Stimulated activated CD8-positive, alpha-beta memory T cell treated with anti-CD3 and anti-CD28 coated beads, Interleukin-2, amount 100 ng/mL, for 1 hour (primary cell): ENCODE measurements at places on chromosomes 7 and 10.

DNA sequence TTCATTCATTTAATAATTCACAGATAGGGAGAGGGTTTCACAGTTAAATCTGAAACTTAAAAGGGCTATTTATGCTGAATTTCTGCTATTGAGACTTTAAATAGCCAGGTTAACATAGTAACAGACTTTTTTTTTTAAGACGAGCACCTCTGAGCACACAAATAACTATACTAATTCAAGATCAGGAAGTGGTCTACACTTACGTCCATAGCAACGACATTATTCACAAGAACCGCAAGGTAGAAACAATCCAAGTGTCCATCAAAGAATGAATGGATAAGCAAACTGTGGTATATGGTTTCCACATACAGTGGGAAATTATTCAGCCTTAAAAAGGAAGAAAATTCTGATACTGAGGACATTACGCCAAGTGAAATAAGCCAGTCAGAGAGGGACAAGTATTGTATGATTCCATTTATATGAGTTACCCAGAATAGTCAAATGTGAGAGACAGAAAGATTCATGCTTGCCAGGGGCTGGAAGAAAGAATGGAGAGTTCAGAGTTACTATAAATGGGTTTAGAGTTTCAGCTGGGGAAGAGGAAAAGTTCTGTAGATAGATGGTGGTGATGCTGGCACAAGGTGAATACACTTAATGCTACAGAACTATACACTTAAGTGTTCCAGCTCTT lies 140.3 kb upstream of the LAMB4 start:
- no peak for DNase-seq

DNA sequence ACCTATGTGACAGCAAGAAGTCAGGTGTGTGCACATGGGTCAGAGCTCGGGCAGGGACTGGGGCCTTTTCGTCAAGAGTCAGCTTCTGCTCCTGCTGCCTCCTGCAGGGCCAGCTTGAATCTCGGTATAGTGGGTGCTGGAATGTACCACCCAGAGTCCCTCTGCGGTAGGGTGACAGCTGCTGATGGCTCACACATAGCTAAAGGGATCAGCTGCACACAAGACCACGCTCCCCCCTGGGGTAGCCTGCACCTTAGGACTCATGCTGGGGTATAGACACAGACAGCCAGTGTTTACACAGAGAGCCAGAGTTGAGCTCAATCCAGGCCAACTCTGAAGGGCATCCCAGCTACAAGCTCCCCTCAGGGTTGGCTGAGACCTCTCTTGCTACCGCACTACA lies 14.0 kb upstream of the COL13A1 start:
- DNase-seq = no peak

GRCh38 chr7:134362587-134363483 lies 46.1 kb upstream of the SLC35B4 start:
- no peak for DNase-seq

DNA sequence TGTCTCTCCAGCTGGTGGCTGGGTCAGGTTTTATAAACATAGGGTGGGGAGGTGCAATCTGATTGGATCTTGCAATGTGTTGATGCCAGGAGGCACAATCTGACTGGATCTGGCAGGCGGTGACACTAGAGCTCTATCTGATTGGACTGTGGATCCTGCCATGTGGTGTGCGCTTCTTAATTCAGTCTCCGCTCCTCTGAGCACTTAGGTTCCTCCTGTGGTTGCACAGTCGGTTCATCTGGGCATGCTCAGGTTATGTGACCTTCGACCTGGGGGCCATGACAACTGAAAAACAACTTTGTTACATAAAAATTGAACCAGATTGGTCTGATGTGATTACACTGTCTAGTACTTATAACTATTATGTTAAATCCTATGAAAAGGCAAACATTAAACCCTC lies 127.1 kb upstream of the SVIL start:
- no peak for DNase-seq

DNA sequence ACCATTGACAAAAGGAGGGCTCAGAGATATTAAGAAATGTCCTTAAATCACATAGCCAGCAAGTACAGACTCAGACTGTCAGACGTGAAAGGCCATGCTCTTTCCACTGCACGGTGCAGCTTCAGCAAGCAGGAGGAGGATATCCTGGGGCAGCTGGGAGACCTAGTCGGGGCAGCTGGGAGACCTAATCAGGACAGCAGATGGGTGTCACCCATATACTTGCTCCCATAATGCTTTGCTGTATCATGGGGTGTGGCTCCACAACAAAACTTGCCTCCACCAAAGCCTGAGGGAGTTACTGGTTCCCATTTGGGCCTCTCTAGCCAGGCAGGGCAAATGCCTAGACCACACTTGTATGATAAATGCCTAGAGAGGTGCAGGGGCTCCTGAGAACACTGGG lies 55.4 kb downstream of the GRID1 start:
- no peak for DNase-seq

DNA sequence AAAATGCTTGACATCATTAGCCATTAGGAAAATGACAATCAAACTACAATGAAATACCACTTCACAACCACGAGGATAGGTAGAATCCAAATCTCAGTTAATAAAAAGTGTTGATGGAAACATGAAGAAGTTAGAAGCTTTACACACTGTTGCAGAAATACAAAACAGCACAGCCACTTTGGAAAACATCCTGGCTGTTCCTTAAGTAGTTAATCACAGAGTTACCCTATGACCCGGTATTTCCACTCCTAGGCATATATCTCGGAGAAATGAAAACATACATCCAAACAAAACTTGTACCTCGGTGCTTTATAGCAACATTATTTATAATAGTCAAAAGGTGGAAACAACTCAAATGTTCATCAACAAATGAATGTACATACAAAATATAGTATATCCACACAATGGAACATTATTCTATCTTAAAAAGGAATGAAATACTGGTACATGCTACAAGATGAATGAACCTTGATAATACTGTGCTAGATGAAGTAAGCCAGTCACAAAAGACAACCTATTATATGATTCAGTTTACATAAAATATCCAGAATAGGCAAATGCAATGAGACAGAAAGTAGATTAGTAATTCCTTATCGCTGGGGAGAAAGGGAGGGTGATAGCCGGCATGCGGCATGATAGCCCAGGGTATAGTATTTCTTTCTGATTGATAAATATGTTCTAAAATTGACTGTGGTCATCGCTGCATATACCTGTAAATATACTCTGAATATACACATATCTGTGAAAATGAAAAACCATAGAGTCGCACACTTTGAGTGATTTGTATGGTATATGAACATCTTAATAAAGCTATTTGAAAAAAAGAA lies 1.9 kb downstream of the VWDE start:
- no peak for DNase-seq

GRCh38 chr7:36742911-36743775 lies 18.8 kb upstream of the AOAH start:
- DNase-seq = no peak

GRCh38 chr7:25007668-25008067 lies 27.7 kb upstream of the OSBPL3 start:
- DNase-seq = no peak

DNA sequence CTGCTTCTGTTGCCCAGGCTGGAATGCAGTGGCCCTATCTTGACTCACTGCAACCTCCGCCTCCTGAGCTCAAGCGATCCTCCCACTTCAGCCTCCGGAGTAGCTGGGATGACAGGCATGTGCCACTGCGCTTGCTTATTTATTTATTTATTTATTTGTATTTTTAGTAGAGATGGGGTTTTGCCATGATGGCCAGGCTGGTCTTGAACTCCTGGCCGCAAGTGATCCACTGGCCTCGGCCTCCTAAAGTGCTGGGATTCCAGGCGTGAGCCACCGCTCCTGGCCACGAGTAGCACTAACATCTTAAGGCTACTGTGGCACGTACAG lies 70.9 kb downstream of the CARD11 start:
- DNase-seq = no peak

- DNase-seq = no peak
Observed at GRCh38 chr7:75945297-75946168, 30.6 kb downstream of the POR start.

DNA sequence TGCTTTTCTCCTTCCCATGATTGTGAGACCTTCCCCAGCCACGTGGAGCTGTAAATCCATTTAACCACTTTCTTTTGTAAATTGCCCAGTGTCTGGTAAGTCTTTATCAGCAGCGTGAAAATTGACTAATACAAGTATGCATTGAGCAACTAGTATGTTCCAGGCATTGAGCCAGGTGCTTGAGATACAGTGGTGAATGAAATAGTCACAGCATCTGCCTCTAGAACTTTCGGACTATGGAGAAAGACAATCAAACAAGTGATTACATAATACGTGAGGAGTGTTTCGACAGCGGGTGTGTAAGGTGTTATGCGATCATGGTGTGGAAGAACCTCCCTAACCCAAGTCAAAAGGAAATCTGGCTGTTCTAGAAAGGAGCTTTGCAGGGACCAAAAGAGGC lies 21.6 kb upstream of the NUP205 start:
- no peak for DNase-seq

DNA sequence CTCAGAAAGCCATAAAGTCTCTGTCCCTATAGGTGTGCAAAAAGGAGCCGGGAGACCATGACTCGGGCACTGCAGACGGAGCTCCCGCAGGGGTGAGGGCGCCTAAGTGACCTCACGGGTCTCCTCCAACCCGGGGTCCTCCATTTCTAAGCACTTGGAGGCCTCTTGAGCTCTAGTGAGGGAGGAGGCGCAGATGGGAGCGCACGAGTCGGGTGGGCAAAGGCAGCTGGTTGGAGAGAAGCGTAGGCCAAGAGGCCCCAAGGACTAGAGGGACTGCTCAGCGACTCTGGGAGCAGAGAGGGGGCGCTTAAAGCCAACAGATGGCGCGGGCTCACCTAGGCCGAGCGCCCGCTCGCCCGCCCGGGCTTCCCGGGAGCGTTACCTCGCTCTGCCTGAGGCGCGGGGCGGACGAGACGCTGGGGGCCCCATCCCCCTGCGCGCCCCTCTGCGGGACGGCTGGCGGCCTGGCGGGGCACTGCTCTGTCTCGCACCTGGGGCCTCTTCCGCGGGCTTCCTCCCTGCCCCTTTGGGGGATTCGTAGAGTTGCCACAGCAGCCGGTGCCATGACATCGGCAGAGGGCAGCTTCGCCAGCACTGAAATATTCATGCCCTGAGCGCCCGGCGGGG lies 523 bp upstream of the CDH23 start:
- no peak for DNase-seq

DNA sequence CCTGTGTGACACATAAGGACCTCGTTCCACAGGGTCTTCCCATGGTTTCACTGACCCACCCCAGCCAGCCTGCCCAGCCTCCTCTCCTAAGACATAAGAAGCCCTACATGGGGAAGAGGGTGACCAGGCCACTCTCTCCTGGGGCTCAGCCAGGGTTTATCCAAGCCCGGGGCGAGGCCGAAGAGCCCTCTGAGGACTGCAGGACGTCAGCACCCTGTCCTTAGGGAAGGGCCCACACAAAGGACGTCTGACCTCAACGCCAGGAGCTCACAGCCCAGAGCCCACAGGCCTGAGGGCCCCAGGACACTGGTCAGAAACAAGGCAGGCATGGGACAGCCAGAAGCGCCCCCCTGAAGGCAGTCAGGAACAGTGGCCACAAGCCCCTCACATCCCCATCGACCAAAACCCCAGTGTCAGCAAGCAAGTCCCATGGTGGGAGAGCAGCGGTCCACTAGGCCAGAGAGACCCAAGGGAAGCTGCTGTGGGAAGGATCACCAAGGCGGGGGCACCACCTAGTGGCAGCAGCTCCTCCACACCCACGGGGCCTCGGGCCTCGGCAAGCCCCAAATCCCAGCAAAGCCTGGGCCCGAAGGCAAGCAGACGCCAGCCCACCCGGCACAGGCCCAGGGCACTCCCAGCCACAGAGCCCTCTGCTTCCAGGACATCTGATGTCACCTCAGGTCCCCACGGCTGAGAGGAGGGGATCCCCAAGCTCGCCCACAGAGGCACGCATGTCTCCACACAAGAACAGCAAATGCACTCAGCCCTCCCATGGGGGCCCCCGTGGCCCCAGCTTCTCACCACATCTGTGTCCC lies 23.4 kb downstream of the MAD1L1 start:
- no peak for DNase-seq

DNA sequence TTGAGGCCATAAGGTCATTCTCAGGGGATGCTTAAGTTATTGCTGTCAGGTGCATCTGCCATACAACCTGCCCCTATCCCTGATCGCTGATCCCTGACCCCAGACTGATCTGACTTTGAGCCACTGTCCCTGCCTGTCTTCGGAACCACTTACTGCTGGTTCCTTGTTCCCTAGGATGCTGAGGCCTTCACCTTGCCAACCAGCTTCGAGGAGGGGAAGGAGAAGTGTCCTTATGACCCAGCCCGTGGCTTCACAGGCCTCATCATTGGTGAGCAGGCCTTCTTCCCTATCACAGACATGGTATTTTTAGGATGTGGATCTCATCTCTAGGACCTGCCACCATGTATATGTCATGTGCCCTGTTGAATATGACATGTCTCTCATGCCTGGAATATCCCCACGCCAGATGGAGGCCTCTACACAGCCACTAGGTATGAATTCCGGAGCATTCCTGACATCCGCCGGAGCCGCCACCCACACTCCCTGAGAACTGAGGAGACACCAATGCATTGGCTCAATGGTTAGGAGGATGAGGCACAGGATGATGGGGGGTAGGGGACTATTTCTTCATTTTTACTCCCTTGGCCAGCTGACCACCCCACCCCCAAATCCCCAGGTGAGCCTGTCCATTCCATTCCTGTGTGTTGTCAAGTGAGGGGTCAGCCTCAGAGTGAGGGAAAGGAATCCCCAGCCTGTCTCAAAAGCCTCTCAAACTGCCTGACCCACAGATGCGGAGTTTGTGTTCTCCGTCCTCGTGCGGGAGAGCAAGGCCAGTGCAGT lies 9.0 kb downstream of the MRPL43 start:
- no peak for DNase-seq

DNA sequence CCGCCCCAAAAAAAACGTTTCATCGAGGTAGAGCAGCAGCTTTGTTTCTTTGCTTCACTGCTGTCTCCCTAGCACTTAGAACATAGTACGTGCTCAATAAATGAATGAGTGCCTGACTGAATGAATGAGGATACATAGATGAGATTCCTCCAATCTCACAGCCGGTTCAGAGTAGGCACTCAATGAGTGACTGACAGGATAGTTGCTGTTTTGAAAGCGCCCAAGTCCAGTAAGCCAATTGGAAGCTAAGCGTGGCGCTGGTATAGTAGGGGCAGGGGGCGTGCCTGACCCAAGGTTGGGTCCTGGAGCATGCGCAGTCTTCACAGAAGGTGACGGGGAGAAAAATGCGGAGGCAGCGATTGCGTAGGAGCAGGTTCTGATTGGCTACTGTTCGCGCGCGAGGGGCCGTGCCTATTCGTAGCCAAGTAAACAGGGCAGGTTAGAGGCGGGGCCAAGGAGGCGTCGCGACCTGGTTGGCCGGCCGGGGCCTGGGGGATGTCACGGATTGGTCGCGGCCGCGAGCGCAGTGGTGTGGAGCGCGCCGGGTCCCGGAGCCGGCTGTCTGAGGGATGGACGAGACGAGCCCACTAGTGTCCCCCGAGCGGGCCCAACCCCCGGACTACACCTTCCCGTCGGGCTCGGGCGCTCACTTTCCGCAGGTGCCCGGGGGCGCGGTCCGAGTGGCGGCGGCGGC lies at the start of gene PI4K2A:
Gene PI4K2A (plus strand): TSS at position 498 of the 694 bp plus-strand sequence. CDS start 72 bp downstream, at position 570.
- peak; percentile 98 for DNase-seq

GRCh38 chr7:150428671-150429451 lies 21.6 kb upstream of the GIMAP8 start:
- no peak for DNase-seq
